Fibroblast of skin of abdomen (primary cell): ENCODE measurements at places on chromosomes 11 and 22.

DNA sequence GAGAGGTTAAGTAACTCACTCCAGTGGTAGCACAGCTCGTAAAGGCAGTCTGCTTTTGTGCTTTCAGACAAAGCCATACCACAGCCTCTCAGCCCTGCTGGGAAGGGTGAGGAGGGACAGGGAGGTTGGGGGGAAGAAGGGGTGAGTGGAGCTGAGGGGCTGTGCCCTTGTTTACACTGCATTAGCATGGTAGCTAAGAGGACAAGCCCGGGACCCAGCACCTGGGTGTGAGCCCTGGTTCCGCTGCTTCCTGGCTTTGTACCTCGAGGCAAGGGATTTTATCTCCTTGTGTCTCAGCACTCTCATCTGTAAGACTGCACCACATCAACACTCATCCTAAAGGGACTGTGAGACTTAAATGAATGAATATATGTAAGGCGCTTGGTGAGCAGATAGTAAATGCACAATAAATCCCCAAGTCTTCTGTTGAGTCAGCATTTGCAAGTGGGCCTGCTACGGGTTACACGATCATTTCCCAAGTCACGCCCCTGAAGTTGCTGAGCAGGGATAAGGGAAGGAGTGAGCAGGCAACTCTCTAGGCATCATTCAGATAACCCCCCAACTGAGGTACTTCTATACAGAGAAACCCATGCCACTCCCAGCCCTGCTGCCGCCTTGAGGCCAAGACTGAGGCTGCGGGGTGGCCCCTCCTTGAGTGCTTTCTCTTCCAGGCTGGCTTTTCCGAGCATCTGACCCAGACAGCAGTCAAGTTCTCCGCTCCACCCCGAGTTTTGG lies 7.5 kb downstream of the RASD2 start:
- no peak for DNase-seq

DNA sequence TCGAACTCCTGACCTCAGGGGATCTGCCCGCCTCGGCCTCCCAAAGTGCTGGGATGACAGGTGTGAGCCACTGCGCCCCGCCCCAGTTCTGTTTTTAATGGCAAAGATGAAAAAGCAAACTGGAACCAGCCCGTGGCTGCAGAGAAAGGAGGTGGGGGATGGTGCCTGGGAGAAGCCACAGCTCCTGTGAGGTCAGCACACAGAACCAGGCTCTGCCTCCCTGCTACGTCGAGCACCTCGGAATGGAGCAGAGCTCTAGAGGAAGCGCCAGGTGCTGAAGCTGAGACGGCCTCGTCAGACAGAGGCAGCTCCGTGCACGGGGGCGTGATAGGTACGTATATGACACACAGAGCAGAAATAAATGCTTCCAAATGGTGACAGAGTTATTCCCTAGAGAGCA lies 8.5 kb downstream of the DRD4 start:
- DNase-seq = no peak

GRCh38 chr11:116145187-116145865 lies 627.5 kb downstream of the BUD13 start:
- DNase-seq = no peak

DNA sequence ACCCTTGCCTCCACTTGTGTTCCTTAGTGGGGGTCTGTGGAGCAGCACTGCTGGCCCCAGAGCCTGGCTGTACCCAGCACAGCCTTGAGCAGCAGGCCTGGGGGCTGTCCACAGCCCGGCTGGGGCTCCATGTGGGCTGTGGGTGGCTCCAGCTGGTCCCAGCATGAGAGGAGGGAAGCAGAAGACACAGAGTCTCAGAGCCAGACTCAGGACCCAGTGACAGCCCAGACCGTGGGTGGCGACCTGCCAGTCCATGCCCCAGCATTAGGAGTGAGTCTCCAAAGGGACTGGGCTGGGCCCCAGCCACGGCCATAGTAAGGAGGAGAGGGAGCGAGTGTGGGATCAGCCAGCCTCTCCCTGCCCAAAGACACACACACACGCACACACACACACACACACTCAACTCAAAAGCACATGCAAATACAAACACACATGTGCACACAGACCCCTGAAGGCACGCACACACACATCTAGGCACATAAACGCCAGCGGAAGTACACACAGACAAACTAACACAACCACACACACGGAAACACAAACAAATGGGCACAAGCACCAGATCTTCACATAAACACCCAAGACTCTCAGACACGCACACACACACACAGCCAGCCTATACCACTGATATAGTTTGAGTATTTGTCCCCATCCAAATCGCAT lies 16.7 kb upstream of the LRRC10B start:
- DNase-seq = no peak

GRCh38 chr11:3831378-3832239 lies 9.2 kb downstream of the RHOG start:
- no peak for DNase-seq

DNA sequence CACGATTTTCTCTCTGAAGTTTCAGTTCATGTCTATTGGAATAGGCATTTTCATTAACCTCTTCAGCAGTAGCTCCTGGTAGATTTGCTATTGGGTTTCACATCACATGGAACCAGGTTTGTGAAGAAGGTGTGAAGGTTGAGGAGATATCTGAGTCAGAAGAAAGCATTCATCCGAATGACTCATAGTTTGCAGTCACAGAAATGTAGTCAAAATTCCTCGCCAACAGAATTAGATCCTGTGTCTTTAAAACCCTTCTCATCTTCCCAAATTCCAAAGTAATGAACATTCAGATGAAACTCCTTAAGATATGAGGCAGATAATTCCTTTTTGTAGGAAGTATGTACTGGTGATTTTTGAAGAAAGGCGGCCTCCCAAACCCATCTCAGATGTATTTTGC lies 125.0 kb upstream of the LARGE1 start:
- no peak for DNase-seq

DNA sequence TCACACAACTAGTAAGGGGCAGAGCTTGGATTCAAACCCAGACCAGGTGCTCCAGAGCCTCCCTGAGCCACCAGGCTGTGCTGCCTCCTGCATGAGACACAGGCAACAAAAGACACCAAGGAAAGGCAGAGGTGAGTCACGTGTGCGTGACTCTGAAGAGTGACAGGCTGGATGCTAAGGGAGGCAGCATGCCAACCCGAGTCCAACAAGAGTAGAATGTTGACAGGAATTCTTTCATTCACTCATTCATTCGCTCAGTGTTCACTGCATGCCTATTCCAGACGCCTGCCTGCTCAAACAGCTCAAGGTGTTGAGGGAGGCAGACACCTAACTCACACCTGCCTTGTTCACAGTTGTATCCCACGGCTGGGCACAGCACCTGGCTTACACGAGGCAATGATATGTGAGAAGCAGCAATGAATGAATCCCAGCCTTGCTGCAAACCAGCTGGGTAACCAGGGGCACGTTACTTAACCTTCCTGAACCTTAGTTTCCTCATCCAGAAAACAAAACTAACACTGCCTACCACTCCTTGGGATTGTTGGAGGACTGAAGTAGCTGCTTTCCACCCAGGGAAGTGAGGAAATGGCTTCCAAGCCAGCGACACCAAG lies 73.8 kb upstream of the ARFGAP3 start:
- DNase-seq = peak; percentile 42

DNA sequence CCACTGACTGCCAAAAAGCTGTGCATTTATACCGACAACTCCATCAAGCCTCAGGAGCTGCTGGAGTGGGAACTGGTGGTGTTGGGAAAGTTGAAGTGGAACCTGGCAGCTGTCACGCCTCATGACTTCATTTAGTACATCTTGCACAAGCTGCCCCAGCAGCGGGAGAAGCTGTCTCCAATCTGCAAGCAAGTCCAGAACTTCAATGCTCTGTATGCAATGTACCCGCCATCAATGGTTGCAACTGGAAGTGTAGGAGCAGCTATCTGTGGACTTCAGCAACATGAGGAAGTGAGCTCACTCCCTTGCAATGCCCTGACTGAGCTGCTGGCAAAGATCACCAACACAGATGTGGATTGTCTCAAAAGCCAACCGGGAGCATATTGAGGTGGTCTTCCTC lies at the start of gene SLC22A25:
Gene SLC22A25 (minus strand): TSS at position 67 of the 400 bp plus-strand sequence. CDS start 13,947 bp downstream, outside the sequence.
- no peak for DNase-seq

GRCh38 chr11:72493426-72494108 lies 59.2 kb upstream of the CLPB start:
- DNase-seq = no peak

GRCh38 chr11:43537833-43538615 lies 142.5 kb upstream of the HSD17B12 start:
- DNase-seq = no peak

DNA sequence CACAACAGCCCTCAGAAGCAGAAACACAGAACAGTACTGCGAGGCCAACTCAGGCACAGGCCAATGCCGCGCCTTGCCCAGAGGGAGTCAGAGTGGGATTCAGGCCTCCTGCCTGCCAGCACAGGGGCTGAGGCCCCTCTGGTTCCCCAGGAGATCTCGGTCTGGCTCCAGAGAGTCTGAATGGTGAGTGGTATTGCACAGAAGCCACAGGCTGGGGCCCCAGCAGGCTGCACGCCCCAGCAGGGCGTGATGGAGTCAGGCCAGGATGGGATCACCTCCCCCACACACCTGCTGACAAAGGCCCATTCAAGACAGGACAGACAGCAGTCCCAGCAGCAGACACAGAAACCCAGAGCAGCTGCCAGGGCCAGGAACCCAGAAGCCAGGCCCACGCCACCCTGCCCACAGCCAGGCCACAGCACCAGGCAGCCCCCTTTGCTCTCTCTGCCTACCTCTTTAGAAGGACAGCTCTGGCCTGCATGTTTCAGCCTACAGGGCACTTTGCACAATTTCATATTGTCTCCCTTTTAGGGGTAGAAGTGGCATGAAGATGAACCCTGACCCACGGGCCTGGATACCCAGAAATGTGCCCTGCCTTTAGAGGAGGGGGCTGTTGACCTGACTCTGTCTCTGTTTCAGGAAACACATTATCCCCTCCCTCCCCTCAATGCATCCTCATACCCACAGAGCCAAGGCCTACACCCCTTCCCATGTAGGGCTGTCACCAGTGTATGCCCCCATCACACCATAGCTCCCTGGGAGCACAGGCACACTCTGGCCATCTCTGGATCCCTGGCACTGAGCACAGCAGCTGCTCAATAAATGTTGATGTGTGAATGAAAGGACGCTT lies 6.1 kb downstream of the FXYD6 start:
- DNase-seq = no peak

DNA sequence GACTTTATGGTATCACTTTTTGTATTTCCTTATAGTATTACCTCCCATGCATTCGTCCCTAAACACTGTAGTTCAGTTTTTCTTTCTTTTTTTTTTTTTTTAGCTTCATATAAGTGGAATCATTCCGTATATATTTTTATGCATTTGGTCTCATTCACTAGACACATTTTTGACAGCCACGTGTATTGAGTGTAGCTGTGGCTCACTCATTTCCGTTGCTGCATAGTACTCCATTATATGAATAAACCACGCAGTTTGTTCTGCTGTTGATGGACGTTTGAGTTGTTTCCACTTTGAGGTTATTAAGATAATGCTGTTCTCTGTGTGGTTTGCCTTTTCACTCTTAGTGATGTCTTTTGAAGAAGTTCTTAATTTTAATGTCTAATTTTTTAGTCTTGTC lies 8.4 kb downstream of the APLP2 start:
- DNase-seq = no peak

DNA sequence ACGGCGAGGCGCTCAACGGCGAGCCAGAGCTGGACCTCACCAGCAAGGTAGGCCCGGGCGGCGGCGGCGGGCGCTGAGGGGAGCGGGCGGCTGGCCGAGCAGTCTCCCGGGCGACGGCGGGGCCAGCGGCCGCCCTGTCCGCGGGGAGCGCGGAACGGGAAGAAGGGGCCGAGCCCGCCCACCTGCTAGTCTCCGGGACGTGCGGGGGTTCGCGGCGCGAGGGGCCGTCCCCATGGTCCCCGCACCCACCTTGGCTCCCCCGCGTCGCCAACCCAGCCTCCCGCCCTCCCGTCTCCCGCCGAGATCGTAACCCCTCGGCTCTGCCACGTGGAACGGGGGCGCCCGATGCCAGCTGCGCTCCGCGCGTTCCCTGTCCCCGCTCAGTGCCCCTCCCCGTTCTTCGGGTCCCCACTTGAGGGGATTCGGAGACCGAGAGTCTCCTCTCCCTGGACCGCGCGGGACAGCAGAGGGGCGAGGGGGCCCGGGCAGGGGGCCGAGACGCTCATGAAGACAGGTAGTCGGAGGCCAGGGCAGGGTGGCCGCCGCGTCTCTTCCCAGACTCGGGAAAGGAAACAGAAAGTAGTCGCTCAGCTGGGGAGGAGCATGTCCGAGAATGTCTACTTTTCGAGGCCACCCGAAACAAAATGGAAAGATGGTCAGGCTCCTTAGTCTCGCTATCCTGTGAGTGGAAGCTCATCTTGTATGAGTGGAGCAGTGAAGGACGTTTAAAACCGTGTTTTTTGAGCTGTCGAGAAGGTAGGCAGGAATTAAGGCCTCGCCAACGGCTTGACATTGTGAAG lies 557 bp downstream of the GTPBP1 start:
- peak; percentile 12 for DNase-seq

DNA sequence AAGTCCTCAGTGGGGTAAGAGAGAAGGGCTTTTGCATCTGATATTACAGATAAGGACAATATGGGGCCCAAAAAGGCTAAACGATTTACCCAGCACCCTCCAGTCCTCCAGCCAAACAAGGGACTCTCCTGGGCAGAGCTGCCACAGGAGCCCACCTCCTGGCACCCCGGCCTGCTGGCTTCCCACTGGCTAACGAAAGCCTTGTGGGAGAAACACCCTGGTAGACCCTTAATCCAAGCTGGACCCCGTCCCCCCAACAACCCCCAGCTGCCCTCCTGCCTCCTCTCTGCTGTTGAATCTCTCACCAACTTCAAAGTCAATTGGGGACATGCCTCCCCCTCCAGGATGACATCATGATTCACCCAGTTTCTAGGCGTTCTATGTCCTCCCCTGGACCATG lies 10.8 kb downstream of the C1QTNF6 start:
- DNase-seq = no peak

GRCh38 chr11:13238879-13239514 lies 38.6 kb upstream of the BMAL1 start:
- peak; percentile 47 for DNase-seq

DNA sequence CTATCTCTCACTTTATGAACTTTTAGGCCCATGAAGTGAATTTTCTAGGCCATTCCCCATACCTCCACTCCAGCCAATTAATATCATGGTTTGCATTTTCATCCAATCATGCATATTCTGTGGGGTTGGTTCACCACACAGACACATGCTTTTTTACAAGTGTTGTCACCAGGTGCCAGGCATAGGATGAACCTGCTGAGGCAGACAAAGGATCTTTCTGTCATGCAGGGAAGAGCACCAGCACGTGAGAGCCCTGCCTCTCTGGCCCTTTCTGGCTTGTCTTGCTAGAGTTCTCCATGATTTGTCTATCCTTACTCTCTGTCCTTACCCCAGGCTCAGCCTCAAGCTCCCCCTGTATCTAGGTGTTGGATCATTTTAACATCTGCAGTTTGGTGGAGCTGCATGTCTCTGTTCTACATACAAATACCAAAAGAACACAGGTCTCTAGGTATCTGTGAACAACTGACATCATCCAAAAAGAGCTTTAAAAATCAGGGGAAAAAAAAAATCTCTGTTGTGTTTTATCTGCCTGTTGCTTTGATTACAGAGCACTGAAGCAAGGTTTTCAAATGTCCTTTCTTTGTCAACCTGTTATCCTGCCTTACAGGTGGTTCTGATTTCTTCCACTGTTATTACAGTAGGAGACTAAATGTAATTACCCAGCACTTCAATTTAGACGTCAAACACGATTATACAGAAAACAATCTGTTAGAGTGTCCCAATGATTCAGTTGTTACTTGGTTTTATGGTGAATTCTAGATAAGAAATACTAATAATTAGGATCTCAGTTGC lies 58.4 kb upstream of the GRAMD1B start:
- DNase-seq = no peak

GRCh38 chr11:73239571-73240189 lies 21.6 kb downstream of the P2RY2 start:
- no peak for DNase-seq
